ENCODE measurements at places on chromosomes 6 and 20. TPM values are rescaled to one million over a fixed set of nuclear protein-coding genes. Genes with fewer than 3 reads are reported as not detected.

The HTR1E gene
- not detected for total RNA-seq

The PIGU gene
- 25.2 TPM for total RNA-seq

The OTOR gene
- not detected for total RNA-seq

The SMIM26 gene
- total RNA-seq: 84.3 TPM

The AAR2 gene
- total RNA-seq: 19.1 TPM

The SLPI gene
- not detected for total RNA-seq

The VSX1 gene
- total RNA-seq: not detected

The HCK gene
- 0.50 TPM for total RNA-seq

The TRIM40 gene
- total RNA-seq: not detected

The ZFP57 gene
- total RNA-seq: 6.3 TPM

The TCF15 gene
- total RNA-seq: not detected

The WRNIP1 gene
- 40.9 TPM for total RNA-seq

The PACRG gene
- not detected for total RNA-seq

The HLA-DMB gene
- total RNA-seq: 3.4 TPM

The LBP gene
- total RNA-seq: not detected

The C6orf132 gene
- 0.65 TPM for total RNA-seq

The ADTRP gene
- 62.4 TPM for total RNA-seq

Data from activated T-cell treated with anti-CD3 and anti-CD28 coated beads, Interleukin-2, amount 50 U/mL, for 72 hours (primary cell).